ENCODE measurements at places on chromosomes 13 and 19.
A peak's percentile ranks its signal among the peaks of the same experiment; 100 is the strongest.

DNA sequence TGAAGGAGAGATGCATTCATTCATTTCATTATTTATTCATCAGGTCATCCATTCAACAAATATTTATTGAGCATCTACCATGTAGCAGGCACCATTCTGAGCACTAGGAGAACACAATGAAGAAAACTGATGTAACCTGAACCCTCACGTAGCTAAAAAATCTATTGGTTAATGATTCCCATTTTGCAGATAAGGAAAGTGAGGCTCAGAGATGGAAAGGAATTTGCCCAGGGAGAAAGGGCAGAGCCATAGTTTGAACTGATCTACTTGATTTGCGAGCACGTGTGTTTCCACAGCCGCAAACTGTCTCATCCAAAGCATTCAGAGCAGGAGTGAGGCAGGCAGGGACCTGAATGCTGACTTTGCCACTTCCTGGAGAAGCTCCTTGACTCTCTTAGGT, 2.7 kb downstream of the KLK8 start:
- no peak for DNase-seq

DNA sequence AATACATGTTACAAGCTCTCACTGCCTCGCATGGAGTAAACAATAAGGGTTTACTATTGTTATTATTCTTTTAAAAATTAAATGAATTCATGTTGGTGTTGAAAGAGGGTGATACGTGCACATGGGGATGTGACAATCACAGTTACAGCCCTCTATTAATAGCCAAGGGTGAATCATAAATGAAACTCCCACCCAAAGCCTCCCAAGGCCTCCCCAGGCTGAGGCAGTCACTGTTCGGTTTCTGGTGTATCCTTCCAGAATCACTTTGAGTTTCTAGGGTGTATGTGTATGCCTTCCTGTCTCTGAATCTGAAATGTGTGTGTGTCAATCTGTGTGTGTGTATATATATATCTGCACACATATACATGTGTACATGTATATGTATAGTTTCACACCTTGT, 73.4 kb downstream of the AKAP11 start:
- no peak for DNase-seq

GRCh38 chr19:35592226-35592625, 6.3 kb downstream of the PMIS2 start:
- peak; percentile 63 for DNase-seq

DNA sequence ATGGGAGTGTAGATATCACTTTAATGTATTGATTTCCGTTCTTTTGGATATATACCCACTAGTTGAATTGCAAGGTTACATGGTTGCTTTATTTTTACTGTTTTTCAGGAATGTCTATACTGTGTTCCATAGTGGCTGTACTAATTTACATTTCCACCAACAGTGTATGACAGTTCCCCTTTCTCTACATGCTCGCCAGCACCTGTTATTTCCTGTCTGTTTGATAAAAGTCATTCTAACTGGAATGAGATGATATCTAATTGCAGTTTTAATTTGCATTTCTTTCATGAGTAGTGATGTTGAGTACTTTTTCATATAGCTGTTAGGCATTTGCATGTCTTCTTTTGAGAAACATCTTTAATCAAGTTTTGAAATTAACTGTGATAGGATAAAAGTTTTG, 818.6 kb downstream of the SLITRK6 start:
- DNase-seq: no peak

Measured in hematopoietic multipotent progenitor cell treated with erythropoietin and hydrocortisone succinate and interleukin-3 and kit ligand, for 6 days (in vitro differentiated cells).